ENCODE measurements at places on chromosomes 7 and 10.

DNA sequence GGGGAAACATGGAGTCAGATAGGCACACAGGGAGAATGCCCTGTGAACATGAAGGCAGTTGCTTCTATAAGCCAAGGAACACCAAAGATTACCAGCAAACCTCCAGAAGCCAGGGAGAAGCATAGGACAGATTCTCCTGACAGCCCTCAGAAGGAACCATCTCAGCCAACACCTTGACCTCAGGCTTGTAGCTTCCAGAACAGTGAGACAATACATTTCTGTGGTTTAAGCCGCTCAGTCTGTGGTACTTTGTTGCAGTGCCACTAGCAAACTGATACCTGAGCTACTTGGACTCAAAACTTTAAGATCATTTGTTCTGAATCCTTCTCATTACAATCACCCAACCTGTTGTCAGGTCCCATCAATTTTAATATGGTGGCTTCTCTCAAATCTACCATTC is 31.2 kb downstream of the ABLIM1 start:
- no peak for DNase-seq

DNA sequence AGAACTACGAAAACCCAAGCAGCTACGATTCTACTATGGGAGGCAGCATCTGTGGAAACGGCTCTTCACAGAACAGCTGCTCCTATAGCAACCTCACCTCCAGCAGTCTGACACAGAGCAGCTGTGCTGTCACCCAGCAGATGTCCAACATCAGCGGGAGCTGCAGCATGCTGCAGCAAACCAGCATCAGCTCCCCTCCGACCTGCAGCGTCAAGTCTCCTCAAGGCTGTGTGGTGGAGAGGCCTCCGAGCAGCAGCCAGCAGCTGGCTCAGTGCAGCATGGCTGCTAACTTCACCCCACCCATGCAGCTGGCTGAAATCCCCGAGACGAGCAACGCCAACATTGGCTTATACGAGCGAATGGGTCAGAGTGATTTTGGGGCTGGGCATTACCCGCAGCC is 81.6 kb upstream of the SAMD8 start:
- no peak for DNase-seq

DNA sequence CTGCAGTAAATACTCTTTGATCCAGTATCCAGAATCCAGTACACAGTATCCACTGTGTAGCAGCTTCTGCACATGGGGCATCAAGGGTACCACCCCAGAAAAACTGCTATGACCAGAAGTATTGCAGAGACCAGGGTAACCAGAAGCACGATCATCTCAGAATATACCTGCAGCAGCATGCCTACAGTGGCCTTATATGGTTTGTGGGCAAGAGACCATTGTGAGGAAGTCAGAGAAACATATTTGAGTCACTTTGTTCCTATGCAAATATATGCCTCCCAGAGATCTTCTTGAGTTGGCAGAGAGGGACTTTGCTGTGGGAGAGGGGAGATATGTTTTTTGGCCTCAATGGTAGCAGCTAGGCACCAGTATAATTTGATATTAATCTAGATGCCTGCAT is 206.4 kb upstream of the LRRTM3 start:
- DNase-seq = no peak

DNA sequence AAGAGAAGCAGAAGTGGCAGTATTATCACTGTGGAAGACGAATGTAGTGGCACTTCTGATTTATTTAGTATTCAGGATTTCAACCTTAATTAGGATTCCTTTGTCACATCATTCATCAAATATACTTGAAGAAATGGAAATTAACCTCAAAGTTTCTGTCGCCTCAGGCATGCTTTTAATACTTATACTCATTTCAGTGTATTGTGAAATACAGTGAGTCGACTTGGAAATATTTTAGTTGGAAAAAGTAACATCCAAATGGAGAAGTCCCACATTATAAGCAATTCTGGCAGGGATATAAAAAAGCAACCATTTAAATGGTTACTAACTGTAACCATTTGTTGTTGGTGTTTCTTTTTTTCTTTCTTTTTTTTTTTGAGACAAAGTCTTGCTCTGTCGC is 648.8 kb downstream of the ARL4A start:
- DNase-seq = no peak

DNA sequence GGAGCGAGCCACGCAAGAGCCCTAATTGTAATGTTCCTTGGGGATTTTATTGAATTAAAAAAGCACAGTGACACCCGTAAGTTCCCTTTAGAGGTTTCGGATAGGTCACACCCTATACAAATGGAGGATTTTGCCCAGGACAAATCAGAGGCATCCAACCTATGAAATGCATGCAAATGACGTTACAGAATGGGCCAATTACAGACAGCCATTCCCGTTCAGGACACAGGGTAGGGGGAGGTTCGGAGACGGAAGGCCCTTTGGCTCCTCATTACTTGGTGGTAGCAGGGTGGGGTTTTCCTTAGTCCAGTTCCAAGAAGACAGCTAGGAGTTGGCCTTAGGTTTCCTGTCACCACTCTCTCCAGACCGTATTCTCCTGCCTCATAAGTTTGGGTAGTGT is 754.1 kb downstream of the IPMK start:
- no peak for DNase-seq

- DNase-seq = no peak
Measured at GRCh38 chr7:156655983-156656382, 15.4 kb downstream of the RNF32 start.

DNA sequence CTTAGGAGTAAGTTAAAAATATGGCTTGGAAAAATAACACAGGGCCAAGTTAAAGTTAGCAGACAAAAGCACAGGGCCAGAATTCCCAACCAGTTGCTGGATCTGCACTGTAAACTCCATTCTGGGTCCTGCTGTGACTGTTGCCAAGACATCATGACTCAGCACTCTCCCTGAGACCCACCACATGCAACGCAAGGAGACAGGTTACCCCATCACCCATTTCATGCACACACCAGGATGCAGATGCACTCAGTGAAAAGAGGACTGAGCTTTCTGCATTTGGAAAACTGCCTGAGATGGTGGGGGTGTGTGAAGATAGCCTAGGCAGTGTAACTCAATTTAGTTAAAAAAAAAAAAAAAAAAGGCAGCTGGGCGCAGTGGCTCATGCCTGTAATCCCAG is 97.6 kb upstream of the ZNF438 start:
- no peak for DNase-seq

DNA sequence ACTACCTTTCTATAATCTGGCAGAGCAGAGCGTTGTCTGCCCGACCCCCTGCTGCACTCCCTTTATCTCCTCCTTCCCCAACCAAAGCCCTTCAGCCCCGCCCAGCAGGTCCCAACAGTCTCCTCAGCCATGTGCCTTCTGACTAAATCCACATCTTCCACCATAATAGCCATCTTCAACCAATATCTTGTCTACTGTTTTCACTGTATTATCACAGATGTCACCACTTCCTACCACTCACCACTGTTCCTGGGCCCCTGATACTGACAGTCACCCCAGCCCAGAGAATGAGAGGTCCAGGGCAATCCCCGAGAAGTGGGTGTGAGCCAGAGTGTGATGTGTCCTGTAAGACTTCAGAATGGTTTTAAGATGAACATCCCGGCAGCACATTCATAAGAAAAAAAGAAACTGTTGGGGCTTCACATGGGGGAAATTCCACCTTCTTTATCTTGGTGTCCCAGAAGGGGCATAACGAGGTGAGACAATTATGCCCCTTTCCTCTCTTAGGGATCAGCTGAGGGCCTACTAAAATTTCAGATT is 25.3 kb downstream of the CCDC6 start:
- no peak for DNase-seq

- DNase-seq = no peak
Measured at GRCh38 chr7:36512616-36513015, 123.0 kb downstream of the ANLN start.

DNA sequence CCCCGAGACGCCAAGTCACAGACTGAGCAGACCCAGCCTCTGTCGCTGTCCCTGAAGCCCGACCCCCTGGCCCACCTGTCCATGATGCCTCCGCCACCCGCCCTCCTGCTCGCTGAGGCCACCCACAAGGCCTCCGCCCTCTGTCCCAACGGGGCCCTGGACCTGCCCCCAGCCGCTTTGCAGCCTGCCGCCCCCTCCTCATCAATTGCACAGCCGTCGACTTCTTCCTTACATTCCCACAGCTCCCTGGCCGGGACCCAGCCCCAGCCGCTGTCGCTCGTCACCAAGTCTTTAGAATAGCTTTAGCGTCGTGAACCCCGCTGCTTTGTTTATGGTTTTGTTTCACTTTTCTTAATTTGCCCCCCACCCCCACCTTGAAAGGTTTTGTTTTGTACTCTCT is 215.6 kb downstream of the TCF7L2 start:
- DNase-seq = no peak

DNA sequence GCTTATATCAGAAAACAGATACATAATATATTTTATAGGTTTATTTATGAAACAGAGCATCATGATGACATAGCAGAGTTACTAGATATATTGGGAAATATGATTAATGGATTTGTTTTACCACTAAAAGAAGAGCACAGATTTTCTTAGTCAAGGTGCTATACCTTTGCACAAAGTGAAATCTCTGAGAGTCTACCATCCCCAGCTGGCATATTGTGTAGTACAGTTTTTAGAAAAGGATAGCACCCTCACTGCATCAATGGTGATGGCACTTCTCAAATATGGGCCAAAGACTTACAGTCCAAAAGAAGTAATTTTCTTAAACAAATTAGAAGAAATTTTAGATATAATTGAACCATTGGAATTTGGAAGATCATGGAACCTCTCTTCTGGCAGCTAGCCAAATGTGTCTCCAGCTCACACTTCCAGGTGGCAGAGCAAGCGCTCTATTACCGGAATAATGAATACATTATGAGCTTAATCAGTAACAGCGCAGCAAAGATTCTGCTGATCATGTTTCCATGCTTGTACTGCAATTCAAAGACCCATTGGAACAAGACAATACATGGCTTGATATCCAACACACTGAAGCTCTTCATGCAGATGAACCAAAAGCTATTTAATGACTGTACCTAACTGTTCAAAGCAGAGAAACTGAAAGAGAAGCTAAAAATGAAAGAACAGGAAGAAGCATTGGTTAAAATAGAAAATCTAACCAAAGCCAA is 21.9 kb upstream of the CREB3L2 start:
- DNase-seq = no peak

Data from NCI-H1092 treated with DMSO at 0.1 percent for 48 hours (cell line).